Activated T-helper 1 cell treated with anti-CD3 and anti-CD28 coated beads, Interleukin-2, amount 50 U/mL, for 16 hours (primary cell): ENCODE measurements at places on chromosomes 7 and 10.
A peak's percentile ranks its signal among the peaks of the same experiment; 100 is the strongest.

- no peak for DNase-seq
Measured at GRCh38 chr7:41002741-41003610, 699.9 kb downstream of the INHBA start.

GRCh38 chr7:25675789-25676474 is 447.6 kb upstream of the NPVF start:
- no peak for DNase-seq

- no peak for DNase-seq
Measured at GRCh38 chr7:158141221-158141582, 446.4 kb downstream of the PTPRN2 start.

DNA sequence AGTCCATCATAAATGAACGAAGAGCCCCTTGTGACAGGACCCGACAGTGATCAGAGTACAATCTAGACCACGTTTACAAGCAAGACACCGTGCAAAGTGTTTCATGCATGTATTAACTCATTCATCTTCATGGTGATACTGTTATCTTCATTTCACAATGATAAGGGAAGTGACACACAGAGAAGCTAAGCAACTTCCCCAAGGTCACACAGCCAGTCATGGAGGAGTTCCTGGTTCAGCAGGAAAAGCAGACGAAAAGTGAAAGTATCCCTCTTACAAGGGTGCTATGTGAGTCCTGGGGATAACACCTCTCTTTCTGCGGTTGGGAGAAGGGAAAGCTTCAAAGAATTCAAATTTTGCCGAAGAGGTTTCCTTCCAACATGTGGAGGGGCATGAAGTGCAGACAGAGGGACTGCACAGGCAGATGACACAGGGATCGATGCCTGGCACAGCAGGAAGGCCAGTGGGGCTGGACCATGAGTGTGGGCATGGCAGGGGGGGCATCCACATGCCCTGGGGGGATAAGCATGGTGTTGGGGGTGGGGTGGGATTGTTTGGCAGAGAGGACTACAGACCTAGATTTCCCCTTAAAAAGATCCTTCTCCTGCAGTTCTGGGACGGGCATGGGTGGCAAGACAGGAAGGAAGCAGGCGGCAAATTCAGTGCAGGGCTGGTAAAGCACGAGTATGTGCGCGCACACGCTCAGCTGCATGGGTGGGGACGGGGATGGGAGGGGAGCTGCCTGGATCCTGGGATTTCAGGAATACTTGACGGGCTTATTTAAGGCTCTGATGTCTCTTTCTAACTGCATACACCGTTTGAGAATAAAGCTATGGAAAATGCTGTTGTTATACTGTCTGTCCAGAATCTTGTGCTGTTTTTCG is 33.5 kb upstream of the DDC start:
- no peak for DNase-seq

DNA sequence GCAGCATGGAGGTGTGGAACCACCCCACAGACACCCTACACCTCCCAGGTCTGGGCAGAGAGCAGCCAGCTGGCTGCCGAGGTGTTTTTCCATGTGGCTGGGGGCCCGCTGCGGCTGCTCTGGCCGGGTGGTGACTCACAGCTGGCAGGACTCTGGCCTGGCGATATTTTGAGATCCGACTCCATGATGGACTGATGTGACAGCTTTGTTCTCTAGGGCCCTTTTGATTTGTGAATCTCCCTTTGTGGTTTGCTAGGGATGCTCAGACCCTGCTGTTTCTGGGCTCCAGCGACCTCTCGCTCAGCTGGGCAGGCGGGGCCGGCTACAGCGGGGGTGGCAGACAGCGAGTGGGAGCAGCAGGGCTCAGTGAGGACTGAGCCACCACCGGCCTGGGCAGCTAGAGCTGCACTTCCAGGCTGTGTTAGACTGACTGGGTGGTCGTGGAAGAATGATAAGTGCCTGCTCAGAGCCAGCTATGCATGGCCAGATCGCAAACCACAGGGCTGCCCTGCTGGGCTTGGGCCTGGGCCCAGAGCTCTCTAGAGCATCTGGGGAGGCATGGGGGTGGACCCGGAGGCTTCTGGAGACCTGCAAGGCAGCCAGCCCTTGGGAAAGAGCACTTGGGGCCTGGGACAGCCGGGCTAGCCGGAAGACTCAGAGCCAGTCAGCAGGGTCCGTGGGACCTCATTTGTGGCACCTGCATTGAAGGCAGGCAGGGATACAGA is 46.2 kb upstream of the GDF10 start:
- DNase-seq, result no peak

GRCh38 chr10:60536529-60537114 is 146.9 kb upstream of the ANK3 start:
- DNase-seq, result peak; percentile 1

- peak; percentile 37 for DNase-seq
Measured at GRCh38 chr10:6918305-6918704, 338.2 kb upstream of the PRKCQ start.

- no peak for DNase-seq
Measured at GRCh38 chr7:117982071-117983055, 109.1 kb upstream of the CTTNBP2 start.

- no peak for DNase-seq
Measured at GRCh38 chr10:11168423-11169090, 150.9 kb downstream of the CELF2 start.

- no peak for DNase-seq
Measured at GRCh38 chr10:88828310-88828709, 23.3 kb downstream of the ANKRD22 start.

- no peak for DNase-seq
Measured at GRCh38 chr10:88121361-88121760, 257.9 kb downstream of the PTEN start.

GRCh38 chr7:28133872-28134271 is 46.7 kb downstream of the JAZF1 start:
- DNase-seq, result no peak

DNA sequence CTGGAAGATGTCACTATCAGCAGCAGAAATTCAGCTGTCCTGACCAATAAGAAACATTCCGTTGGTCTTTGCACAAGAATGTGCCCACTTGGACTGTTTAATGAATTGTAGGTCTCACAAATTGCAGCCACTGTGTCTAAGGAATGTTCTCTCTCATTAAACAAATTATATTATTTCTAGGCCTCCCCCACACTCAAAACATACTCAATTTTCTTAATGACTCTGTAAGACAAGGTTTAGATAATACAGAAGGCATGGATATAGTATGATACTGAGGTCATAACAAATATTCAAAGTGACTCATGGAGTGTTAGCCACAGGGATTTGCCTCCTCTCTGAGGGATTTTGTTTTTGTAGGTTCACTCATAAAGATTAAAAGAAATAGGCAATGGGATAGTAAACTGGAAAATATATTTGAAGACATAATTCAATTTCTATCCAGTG is 197.5 kb downstream of the PTN start:
- no peak for DNase-seq

- no peak for DNase-seq
Measured at GRCh38 chr10:127145173-127145572, 51.2 kb downstream of the INSYN2A start.

DNA sequence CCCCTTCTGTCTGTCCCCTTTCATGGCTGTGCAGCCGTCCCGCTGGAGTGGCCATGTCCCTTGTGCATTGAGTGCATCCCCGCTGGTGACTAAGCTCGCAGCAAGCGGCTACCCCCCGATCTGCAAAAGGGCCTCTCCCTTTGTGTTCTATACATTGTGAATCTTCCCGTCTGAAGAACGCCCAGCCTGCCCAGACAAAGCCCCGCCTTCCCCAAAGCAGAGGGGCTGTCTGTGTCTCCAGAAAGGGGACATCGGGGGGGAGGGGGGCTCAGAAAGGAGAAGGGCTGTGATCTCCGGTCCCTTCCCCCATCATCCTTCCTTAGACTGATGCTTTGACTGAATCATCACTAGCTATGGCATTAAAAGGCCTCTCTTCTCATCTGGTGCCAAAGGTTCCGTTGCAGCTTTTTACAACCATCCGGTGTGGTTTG is 11.9 kb downstream of the NPTX2 start:
- DNase-seq, result no peak

DNA sequence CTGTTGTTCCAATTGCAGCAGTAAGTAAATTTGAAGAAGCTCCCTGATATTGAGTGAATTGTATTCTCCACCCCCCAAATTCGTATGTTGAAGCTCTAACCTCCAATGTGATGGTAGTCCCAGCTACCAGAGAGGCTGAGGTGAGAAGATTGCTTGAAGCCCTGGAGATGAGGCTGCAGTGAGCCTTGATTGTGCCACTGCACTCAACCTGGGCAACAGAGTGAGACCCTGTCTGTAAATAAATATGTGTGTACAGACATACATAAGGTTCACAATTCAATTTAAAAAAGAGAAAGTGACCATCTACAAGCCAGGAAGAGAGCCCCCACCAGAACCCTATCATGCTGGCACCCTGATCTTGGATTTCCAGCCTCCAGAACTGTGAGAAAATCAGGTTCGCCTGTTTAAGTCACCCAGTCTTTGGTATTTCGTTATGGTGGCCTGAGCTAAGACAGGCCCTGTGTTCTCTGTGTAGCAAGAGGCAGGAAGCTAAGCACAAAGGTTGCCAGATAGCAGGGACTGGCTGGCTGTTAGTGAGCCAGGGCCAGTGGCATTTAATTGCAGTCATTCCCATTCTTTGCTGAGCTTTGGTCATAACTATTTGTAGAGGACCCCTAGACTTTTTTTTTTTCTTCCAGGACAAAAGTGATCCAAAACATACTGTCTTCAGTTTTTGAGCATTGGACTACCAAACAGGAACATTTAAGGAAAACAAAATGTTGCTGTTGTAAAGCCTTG is 45.6 kb downstream of the AUTS2 start:
- DNase-seq, result no peak

- DNase-seq, result no peak
Measured at GRCh38 chr7:91457208-91457607, 193.0 kb downstream of the FZD1 start.

GRCh38 chr10:35329520-35329919 is 6.8 kb upstream of the CCNY start:
- DNase-seq, result no peak

- no peak for DNase-seq
Measured at GRCh38 chr7:142150869-142151268, 39.4 kb downstream of the MGAM2 start.

GRCh38 chr7:129522088-129522970 is 20.0 kb downstream of the SMKR1 start:
- DNase-seq, result no peak
